Naive thymus-derived CD8-positive, alpha-beta T cell (primary cell): ENCODE measurements at places on chromosomes 2 and 18. TPM values are rescaled to one million over a fixed set of nuclear protein-coding genes. Genes with fewer than 3 reads are reported as not detected.

GKN1 gene
- total RNA-seq: not detected

KCNJ3 gene
- not detected for total RNA-seq

MAB21L4 gene
- not detected for total RNA-seq

DNA sequence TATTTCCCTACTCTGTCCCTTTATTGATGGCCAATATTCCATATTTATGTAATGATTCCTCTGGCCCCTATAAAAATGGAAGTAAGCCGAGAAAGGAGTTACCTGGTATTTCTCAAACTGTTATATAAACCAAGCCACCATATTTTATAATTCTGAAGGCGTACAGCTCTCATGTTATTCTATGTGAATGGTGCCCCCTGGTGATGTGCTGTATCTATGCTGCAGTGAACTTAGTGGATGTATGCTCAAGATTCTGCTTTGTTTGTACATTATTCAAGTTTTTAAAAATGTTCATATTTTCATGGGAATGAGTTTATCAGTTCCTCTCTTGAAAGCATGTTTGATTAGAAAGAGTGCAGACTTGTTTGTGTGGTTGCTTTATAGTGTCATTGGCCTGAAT is 194.5 kb upstream of the LRRTM1 start:
- no peak for DNase-seq

GRCh38 chr2:160283675-160284074 is 83.6 kb upstream of the ITGB6 start:
- no peak for DNase-seq

GRCh38 chr2:26273501-26273900 is 28.8 kb downstream of the HADHB start:
- DNase-seq: no peak

GRCh38 chr2:96103761-96104486 is 12.4 kb downstream of the ADRA2B start:
- DNase-seq: no peak

- DNase-seq: no peak
These were observed 139.6 kb downstream of the SOCS6 start for GRCh38 chr18:70428439-70428838.

- DNase-seq: no peak
These were observed 87.9 kb upstream of the GULP1 start for GRCh38 chr2:188203776-188204175.
